Cortex of kidney (tissue), 1 donor: ENCODE measurements at places on chromosomes 5 and 9.

DNA sequence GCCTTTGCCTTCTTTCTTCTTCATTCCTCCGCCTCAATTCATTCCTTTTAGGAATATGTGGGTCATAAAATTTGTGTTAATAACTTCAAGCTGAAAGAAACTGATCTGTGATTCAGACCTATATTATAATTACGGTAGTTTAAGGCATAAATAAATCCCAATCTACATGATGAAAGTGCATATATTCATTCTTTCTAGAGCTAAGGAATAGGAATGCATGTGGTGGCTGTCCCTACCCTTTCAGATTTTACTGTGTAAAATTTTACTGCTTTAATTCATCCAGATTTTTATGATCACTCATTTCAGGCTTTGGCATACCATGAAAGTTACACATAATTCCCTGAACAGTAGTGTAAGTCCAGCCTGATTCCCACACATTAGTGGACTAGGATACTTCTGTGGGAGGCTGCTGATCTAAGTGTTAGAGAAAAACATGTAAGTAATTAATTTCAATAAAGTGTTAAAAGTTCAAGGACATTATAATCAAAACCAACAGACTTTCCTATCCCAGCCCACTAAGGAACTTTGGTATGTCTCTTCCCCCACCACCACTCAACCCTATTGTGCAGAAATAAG lies 83.1 kb downstream of the HINT1 start:
- DNase-seq, result no peak

DNA sequence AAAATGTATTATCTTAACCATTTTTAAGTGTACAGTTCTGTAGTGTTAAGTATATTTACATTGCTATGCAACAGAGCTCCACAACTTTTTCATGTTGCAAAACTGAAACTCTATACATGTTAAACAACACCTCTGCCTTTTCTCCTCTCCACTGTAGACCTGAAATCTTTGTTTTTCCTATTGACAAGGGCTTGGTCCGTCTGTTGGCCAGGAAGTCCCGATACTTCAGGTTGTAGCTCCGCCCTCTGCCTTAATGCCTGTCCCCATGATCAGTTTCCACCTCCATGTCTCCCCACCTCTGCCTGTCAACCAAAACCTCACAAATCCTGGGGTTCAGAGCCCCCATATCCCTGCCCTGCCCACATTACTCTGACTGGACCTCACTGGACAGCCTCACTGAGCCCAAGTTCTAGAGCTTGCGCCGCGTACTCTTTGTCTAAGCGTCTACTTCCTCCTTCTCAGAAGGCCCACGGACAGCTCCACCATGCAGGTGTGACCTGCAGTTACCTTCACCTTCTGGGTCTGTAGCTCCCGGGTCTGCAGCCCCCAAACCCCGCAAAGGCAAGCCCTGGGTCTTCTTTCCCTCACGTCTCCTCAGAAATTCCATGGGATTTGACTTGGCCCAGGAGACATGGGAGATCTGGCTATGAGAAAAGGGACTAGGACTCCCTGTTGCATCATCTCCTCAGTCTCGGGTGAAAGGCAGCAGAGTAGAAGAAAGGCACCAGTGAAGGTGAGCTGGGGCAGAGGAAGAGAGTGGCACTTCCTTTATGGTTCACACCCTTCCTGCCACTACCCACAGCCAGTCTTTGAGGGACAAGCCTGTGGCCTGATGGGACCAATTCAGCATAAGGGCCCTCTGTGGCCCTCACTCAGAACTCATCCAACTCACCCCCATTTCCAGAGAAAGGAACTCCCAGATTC lies 8.0 kb downstream of the GLIPR2 start:
- DNase-seq, result no peak

DNA sequence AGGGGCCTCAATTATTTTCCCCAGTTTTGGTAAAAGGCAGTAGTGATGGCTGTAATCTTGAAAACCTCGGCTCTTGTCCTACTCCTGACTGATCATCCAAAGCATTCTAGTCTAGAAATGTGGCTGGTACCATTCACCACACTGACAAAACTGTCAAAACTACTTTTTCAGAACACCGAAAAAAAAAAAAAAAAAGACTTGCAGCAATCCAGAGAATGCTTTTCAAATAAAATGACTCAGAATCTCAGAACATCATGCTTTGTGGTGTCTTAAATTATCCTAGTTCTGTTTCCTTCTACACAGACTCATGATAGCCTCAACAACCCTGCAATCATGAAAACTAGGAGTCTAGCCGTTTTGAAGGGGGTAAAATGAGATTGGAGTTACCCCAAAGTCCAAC lies 13.4 kb downstream of the SLC28A3 start:
- no peak for DNase-seq

- no peak for DNase-seq
Observed at GRCh38 chr5:153130296-153130695, 360.2 kb upstream of the GRIA1 start.

- no peak for DNase-seq
Observed at GRCh38 chr9:137044502-137045177, 1.3 kb downstream of the NPDC1 start.

DNA sequence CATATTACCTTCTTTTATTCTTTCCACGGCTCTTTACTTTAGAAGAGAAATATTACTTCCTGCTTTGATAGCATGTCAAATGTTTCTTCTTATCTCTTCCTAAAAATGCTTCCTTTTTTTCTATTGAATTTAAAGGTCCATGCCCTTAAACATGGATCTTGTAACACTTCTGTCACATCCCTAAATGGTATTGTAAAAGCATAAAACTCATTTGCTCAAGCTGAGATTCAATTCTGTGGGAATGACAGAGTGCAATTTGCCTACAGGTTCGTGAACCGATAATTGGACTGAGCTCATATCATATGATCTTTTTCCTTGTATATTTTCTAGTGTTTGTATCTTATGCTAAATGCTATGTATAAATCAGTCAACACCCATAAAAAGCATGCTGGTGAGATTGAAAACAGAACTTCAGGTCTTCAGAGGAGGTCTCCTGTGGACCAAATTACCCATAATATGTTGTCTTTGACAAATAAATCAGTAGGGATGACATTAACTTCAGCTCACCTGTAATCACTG lies 429.3 kb downstream of the TMEM232 start:
- no peak for DNase-seq

- no peak for DNase-seq
Observed at GRCh38 chr5:82165740-82166530, 112.2 kb downstream of the RPS23 start.

DNA sequence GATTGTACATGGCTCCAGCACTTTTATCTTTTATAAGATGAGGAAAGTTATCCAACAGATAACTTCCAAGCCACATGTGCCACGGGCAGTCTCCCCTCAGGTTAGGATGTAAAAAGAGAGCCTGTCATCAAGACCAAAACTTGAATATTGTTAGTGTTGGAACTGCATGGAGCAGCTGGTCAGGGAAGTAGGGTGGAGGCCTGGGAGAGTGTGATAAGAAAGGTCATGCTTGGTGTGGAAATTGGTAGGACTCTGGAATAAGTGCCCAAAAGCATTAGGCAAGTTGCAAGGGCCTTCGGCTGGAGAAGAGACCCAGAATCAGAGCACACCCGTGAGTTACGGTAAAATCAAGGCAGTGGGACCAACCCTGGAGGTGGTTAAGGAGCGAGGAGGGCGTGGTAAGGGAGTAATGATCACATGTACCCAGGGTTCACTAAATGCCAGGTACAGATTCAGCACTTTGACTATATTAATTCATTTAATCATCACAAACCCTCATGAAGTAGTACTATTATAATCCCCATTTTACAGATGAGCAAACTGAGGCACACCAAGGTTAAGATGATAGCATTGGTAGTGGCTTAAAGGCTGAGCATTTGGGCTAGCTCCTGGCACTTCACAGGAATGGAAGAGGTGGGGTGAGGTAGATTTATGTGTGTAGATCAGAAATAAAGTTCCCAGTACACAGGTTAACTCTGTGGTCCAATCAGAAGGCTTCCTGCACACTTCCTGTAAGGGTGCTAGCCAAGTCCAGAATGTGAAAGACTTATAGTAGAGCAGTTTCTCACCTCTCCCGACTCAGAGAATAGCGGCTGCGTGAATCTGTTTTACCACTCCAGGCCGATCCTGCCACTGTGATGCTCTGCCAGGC lies 96.5 kb upstream of the ZNF608 start:
- DNase-seq, result no peak

- no peak for DNase-seq
Observed at GRCh38 chr5:40801771-40802562, 3.8 kb upstream of the PRKAA1 start.

GRCh38 chr9:126317513-126317912 lies 9.1 kb upstream of the MVB12B start:
- no peak for DNase-seq

- DNase-seq, result no peak
Observed at GRCh38 chr9:34887841-34888240, 70.2 kb upstream of the PHF24 start.

DNA sequence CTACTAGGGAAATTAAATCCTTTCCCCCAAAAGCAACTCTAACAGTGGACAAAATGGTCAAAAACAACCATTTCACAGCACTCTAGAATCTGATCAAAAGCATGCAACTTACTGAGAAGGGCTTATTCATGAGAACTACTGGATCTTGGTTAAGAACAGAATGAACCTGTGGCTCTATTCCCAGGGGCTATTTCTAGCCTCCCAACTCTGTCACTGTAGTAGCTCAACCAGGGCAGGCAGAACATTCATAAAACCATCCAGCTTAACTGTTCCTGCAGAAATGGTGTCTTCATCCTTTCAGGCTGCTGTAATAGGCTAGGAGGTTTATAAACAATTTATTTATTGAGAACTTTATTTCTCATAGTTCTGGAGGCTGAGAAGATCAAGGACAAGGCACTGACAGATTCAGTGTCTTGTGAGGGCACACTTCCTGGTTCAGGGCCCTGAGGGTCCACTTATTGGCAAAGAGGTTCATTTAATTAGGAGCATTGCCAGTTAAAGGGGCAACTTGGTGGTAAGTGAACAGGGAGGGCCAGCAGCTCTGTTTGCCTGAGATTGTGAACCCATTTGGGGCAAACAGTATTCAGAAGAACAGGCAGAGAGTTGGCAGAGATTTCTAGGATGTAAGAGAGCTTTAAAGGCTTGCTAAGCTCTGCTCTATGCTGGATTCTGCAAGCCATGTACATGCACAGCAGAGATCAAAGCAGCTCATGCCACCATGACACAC lies 238.5 kb upstream of the FBXL7 start:
- no peak for DNase-seq

GRCh38 chr9:123049589-123050222 lies 16.2 kb downstream of the GPR21 start:
- no peak for DNase-seq

- DNase-seq, result no peak
Observed at GRCh38 chr5:77621440-77621839, 17.1 kb downstream of the OTP start.

DNA sequence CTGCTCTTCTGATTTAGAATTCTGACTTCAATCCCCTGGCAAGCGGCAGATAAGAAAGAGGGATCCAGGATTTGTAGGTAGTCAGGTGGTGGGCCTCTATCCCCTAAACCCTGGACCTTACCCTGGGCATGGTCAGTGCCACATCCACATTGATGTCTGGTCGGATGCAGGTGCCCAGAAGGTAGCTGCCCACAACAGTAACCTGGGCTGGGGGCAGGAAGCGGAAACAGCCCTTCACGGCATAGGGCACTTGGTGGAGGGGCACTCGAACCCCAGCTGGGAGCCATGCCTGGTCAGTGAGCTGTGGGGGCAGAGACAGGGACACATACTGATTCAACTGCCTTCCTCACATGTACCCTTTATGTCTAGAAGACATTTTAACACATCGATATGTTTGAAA lies 3.8 kb downstream of the NOL6 start:
- DNase-seq, result no peak

DNA sequence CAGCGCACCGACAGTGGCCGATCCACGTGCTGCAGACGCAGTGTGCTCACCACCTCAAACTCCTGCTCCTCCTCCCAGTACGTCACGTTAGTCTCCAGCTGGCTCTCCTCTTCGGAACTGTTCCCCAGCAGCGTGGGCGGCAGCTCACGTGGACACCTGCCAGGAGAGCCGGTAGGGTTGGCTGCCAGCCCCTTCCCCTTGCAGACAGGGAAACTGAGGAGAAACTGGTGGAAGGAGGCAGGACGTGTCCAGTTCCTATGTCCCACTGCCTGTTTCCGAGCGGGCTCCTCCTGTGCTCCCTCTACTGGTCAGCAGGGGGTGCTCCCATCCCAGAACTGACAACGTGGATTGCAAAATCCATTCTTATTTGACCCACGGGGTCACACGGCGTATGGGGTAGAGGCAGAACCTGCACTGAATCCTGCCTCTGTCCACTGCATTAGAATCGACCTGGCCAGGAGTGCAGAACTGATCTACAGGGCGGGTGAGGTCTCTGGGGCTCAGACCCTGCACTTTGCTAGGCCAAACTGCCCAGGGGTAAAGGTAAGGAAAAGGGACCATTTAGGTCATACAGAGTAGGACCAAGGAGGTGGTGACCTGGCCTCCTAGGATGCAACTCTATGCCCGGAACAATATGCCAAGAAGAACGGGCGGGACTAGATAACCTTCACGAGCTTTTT lies 25.7 kb downstream of the PDGFRB start:
- no peak for DNase-seq

DNA sequence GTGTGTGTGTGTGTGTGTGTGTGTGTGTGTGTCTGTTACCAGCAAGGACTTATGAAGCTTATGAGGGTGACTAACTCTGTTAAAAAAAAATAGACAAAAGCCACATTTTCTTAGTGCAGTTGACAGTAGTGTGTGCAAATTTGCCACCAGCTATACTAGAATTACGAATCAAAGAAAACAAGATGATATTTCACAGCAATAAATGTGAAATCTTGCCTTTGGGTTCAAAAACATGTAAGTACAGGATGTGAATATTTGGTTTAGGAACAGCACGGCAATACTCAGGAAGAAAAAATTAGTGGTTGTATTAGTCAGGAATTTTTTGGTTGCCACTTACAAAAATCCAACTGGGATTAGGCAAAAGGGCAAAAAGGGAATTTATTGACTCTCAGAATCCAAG lies 117.4 kb downstream of the NPR3 start:
- DNase-seq, result no peak

- DNase-seq, result no peak
Observed at GRCh38 chr5:157855404-157855994, 3.4 kb downstream of the CLINT1 start.

- DNase-seq, result no peak
Observed at GRCh38 chr5:96936431-96937320, 796 bp downstream of the LNPEP start.

GRCh38 chr5:76166886-76167576 lies 83.8 kb downstream of the SV2C start:
- no peak for DNase-seq

DNA sequence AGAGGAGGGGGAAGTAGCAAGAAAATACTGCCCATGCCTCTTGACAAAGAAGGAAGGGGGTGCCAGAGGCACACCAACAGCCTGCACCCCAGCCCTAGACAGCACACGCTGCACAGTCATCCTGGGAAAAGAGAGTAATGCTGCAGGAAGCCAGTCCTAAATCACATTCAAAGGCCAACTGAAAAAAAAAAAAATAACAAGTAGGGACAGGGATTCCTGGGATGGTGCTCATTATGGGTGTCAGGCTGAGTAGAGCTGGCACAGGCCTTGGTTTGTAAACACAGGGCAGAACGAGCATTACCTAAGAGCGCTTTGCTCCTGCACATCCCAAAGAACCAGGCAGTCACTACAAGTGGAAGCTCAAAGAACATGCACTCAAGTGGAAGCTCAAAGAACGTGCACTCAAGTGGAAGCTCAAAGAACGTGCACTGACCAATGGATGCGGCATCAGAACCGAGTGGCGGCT lies 7.8 kb downstream of the RAPGEF1 start:
- no peak for DNase-seq
